ENCODE measurements at places on chromosomes 12 and 14.

GRCh38 chr14:90450667-90451066 lies 53.8 kb downstream of the CALM1 start:
- no peak for DNase-seq

- DNase-seq, result no peak
Observed at GRCh38 chr14:32941668-32942065, 3.0 kb downstream of the NPAS3 start.

GRCh38 chr12:60494244-60494643 lies 898.4 kb downstream of the SLC16A7 start:
- no peak for DNase-seq

- DNase-seq, result no peak
Observed at GRCh38 chr14:83071888-83072501, 1538.3 kb upstream of the SEL1L start.

DNA sequence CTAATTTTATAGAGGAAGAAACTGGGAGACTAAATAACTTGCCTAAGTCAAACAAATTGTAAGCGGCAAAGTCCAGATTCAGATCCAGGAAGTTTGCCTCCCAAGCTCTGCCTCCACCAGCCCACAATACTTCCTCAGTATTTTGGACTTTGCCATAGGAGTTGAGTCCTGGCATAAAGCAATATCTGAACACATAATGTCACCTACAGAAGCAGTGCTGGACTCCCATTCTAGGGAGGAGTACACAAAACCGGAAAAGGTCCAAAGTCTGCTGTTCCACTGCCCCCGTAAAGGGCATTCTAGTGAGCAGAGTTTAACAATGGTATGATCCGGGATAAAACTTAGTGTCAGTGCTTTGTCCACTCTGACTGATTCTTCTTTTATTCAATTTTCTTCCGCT lies 340.5 kb downstream of the FUT8 start:
- no peak for DNase-seq

GRCh38 chr14:96830946-96831345 lies 33.8 kb downstream of the VRK1 start:
- no peak for DNase-seq
